ENCODE measurements at places on chromosomes 6 and 20. TPM values are rescaled to one million over a fixed set of nuclear protein-coding genes. Genes with fewer than 3 reads are reported as not detected.

GRCh38 chr6:63923139-63923739 lies 287.6 kb downstream of the PHF3 start:
- peak; percentile 54 for DNase-seq

DNA sequence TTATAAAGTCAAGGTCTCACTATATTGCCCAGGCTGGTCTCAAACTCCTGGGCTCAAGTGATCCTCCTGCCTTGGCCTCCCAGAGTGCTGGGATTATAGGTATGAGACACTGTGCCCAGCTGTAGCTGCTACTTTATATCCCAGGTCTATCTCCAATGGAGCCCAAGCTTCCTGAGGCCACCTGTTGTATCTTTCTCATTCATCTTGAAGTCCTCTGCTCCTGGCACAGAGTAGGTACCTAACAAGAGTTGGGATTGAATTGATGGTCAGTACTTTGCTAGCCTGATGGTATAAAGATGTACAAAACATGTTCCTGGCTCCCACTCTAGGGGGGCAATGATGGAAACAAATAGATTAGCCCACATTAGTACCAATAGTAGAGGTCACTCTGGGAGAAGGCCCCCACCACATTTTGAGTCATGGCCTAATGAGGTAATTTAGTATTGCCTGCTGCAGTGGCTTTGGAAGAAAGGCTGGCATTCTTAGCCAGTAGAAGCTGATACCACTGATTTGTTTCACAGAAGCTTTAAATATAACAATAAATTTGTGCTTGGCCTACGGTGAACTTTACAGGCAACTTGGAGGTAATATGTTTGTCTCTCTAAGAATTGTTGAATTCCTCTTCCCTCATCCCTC lies 5.4 kb downstream of the PTPN1 start:
- DNase-seq: peak; percentile 37

CGA gene
- total RNA-seq: 6.3 TPM

ARFGEF3 gene
- 0.11 TPM for total RNA-seq

GPR6 gene
- total RNA-seq: not detected
